Left colon (tissue), 2 donors: ENCODE measurements at places on chromosomes 1 and 21. TPM values are rescaled to one million over a fixed set of nuclear protein-coding genes. Genes with fewer than 3 reads are reported as not detected.

The EBNA1BP2 gene
- 30.4 TPM for total RNA-seq

The TTC39A gene
- total RNA-seq: 80.4 TPM

The TCHHL1 gene
- total RNA-seq: not detected

The TSPAN2 gene
- 12.1 TPM for total RNA-seq

The FALEC gene
- total RNA-seq: not detected

The GGPS1 gene
- 30.9 TPM for total RNA-seq

- no peak for DNase-seq
Measured at GRCh38 chr1:108109295-108109973, 90.7 kb downstream of the SLC25A24 start.

GRCh38 chr1:207808911-207809555 lies 57.2 kb downstream of the CD46 start:
- DNase-seq: no peak

DNA sequence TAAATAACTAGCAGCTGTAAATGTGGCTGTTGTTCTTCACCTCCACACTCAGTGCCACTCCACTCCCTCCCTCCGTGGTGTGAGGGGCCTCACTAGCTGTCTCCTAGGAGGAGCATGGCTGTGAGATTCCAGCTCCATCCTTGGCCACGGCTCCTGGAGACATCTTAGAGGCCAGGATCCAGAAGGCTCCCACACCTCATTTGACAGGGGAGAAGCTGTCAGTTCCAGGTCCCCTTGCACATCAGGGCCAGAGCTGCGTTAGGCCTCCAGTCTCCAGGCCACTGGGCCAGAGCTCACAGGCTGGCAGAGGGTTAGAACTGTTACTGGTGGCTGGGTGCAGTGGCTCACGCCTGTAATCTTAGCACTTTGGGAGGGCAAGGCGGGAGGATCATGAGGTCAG lies 15.0 kb downstream of the PCSK9 start:
- no peak for DNase-seq

GRCh38 chr1:159015440-159015909 lies 5.8 kb downstream of the IFI16 start:
- peak; percentile 62 for DNase-seq

DNA sequence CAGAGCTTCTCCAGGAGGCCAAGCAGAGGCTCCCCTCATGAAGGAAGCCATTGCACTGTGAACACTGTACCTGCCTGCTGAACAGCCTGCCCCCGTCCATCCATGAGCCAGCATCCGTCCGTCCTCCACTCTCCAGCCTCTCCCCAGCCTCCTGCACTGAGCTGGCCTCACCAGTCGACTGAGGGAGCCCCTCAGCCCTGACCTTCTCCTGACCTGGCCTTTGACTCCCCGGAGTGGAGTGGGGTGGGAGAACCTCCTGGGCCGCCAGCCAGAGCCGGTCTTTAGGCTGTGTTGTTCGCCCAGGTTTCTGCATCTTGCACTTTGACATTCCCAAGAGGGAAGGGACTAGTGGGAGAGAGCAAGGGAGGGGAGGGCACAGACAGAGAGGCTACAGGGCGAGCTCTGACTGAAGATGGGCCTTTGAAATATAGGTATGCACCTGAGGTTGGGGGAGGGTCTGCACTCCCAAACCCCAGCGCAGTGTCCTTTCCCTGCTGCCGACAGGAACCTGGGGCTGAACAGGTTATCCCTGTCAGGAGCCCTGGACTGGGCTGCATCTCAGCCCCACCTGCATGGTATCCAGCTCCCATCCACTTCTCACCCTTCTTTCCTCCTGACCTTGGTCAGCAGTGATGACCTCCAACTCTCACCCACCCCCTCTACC lies 19.1 kb downstream of the CSF1 start:
- DNase-seq: no peak

- DNase-seq: no peak
Measured at GRCh38 chr1:77282187-77282865, 507 bp downstream of the AK5 start.

DNA sequence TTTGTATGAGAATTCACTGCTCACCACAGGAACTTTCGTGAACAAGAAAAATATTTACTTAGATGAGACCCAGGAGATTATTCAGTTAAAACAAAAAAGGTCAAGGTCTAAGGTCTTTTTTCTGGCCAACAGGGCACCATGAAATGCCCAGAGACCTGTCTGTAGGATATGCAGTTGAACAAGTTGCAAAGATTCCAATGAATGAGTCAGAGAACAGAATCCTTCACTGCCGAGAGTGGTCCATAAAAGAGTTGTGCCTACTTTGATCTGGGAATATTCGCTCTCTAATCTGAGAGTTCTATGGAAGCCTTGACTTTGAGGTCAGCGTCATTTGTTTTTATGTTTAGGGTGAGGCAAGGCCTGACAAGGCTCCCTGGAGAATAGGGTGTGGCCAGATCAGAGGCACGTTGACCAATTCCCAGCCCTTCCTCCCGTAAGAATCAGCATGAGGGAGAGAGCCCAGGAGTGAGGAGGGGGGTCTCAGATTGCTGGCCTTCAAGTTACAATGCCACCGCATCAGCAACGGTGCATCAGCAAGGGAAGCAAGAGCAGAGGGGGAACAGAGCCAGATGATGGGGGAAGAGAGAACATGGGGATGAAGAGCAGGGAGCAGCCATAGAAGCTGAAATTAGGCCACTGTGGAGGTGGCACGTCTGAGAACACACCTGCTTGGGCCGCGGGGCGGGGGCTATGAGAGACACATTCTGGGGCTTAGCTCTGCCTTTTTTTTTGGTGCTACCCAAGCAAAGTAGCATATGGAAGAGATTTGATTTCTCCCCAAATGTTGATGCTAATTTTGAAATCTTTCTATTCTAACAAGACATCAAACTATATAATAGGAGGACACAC lies 206.4 kb upstream of the RAB4A start:
- DNase-seq: no peak

- no peak for DNase-seq
Measured at GRCh38 chr21:14591377-14591776, 45.3 kb upstream of the SAMSN1 start.

GRCh38 chr1:84749427-84749826 lies 59.2 kb upstream of the SSX2IP start:
- DNase-seq: no peak

DNA sequence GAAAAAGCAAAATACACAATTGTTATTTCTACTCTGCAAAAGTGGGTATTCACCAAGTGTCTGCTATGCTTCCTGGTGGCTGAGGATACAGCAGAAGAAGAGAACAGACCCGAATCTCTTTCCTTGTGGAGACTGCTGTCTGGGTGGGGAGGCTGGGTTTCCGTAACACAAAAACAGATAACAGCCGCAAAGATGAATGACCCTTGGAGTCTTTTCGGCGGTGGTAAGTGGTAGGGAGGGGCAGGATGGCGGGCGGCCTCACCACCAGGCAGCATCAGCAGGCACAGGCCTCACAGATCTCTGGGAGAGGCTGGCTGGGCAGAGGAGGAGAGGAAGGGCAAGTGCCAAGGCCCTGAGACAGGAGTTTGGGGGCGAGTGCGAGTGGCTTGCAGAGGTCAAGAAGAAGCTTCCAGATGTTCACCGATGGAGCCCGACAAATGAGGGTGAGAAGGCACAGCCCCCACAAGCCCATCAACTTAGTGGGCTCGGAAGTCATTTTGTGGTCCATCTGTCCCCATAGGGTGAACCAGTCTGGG lies 164.2 kb downstream of the RHOU start:
- no peak for DNase-seq

- no peak for DNase-seq
Measured at GRCh38 chr1:247548092-247548491, 842 bp upstream of the GCSAML start.

DNA sequence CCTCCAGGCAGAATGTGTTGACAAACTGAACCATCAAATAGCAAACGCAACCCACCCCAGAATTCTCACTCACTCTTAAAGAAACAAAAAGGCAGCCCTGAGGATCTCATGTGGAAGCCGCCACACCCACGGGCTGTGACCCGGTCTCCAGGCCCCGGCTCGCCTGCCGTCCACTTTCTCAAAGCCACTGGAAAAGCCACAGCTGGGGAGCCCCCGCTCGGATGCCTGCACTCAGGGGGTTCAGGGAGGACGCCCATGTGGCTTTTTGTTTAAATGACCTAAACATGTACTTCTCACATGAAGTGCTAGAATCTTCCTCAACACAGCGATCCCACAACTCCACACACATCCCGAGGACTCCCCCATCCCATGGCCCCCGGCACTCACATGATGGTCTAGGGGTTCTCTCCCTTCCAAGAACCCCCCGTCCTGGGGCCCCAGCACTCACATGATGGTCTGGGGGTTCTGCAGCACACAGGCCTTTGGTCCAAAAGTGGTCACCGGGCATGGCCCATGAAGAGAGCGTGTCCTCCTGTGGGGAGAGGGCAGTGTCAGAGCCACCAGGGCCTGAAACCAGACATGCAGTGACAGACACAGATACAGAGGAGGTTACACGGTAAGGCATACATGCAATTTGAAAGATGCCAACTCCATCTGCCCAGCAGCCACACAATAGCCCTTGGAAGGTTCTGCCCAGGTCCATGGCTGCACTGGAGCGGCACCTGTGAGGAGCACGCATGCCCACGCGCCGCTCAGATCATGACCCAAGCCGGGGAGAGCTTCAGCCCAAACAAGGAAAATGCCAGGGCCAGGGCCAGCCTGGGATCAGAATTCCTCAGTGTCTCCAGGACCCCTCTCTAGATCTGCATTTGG lies 16.5 kb downstream of the NADK start:
- no peak for DNase-seq

DNA sequence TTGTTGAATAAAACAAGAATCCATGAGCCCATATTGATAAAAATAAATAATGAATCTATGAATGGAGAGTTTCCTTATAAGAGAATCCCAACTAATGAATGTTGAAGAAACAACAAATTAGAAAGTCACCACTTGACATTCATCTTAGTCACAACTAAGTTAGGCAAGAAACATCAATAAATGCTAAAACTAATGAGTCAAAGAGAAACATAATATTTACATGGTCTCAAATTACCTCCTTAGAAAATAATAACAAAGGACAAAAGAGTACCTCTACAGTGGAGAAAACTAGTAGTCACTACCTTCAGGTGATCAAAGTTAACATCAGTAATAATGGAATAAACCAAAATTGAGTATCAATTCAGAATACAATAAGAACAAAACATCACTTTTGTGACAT lies 93.5 kb downstream of the AKT3 start:
- no peak for DNase-seq

- no peak for DNase-seq
Measured at GRCh38 chr1:191290441-191290840, 812.8 kb upstream of the BRINP3 start.

DNA sequence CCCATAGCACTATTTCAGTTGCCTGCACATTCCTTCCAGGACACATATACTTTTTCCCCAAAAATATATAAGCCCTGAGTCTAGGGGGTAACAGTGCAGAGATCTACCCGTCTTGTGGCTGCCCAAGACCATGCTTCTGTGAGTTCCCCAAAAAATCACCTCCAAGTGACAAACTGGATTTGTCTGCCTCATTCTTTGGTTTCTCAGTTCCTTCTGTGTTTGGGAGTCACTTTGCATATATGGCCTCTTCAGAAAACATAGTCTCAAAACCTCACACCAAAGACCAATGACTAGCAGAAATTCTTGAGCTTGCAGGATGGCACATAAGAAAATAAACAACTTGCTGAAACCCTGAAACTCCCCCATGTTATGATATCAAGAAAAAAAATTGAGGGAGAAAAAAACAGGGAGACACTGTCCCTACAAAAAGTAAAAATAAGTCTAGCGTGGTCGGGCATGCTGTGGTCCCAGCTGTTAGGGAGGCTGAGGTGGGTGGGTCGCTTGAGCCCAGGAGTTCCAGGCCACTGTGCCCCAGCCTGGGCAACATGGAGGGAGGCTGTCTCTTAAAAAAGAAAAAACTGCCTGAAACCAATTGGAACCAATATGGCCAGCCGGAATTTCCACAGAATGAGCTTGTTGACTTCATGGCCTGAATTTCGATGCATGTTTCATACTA lies 8.0 kb downstream of the JMJD4 start:
- DNase-seq: no peak

DNA sequence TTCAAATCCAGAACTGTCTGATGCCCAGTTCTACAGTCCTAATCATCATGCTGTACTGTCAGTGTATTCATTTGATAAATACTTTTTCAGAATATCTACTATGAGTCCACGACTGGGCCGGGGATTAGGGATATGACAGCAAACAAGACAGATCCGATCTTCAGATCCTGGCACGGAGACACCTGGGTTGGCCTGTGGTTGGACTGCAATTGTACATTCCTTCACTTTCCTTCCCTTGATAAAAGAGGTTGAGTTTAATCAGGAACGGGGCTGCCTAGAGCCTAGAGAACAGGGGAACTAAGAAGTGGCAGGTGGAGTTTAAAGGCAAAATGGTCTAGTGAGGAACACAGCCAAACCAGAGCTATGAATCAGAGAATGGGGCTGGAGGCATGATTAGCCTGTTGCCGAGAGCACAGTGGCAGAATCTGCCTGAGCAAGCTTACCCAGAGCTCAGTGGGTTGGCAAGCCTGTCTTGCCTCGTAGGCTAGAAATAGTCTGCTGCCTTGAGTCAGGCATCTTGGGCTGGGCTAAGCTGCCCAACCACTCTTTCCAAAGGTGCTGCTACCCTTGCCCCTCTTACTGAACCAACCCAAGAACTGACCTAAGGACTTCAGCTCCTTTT lies 38.1 kb upstream of the PTCH2 start:
- DNase-seq: no peak

GRCh38 chr1:236465231-236465958 lies 58.4 kb upstream of the LGALS8 start:
- no peak for DNase-seq

- DNase-seq: no peak
Measured at GRCh38 chr1:205610901-205611466, 20.8 kb downstream of the ELK4 start.

DNA sequence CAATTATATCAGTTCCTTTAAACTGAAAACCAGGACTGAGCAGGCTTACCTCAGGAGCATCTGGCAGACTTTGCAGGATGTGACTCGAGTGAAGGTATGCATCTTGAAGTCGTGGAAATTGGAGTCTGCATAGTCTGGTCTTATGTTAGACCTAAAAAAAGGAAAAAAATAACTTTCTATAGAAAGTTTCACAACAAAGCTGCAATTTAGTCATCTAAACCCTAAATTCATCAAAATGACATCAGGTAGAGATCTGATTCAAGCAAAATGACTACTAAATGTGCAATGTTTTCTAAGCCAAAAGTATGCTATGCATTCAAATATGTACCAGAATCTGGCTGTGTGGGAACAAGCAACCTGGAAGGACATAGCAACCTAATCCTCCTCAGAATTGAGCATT lies 260.1 kb downstream of the VAV3 start:
- no peak for DNase-seq

- DNase-seq: no peak
Measured at GRCh38 chr1:76381450-76382097, 307.0 kb downstream of the ST6GALNAC3 start.

DNA sequence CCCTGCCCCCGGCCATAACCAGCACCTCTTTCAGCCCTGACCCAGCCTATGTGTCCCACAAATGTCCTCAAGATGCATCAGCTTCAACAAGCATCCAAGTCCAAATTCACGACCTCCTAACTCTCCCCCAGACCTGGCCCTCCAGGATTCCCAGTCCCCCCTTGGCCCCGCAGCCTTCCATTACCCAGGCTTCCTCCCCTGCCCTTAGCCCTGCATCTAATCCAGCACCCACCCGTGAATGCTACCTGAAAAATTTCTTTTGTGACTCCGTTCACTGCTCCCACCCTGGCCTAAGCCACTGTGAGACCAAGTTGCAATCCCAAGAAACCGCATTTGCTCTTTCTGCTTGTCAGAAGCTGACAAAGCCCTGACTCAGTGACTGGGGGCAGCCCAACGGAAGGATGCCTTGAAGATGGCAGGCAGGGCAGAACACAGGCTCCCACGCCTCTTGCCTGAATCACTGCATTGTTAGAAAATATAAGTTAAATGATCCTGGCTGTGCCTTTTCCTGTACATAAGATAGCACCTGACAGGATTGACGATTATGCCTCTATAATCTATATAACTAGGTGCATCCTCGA lies 939 bp upstream of the MFAP2 start:
- no peak for DNase-seq
